SK-N-SH treated with all-trans-retinoic acid at 6 μM for 48 hours (cell line): ENCODE measurements at places on chromosomes 4 and X.

GRCh38 chr4:42816880-42817400, 75.6 kb upstream of the GRXCR1 start:
- ATAC-seq = no peak

DNA sequence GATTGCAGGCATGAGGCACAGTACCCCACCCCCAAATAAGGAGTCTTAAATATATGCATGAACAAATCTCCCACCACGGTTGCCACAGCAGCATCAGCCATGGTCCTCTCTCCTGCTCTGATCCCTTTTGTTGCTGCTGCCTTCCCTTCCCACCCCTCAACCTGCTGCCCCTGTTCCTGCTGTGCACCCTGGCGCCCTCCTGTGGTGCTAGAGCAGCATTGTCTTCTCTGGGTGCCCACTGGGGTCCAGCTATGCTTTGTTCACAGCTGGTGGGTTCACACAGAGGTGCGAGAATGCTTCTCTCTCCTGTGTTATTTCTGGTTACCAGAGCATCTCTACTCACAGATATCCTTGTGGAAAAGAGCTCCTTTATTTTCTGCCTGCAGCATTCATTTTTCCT, 116.2 kb downstream of the GATB start:
- ATAC-seq = peak; percentile 82

- ATAC-seq = no peak
These were observed 408.2 kb upstream of the NR3C2 start for GRCh38 chr4:148850257-148850995.

- ATAC-seq = no peak
These were observed 5.1 kb upstream of the TMEM271 start for GRCh38 chr4:581181-581580.

GRCh38 chr4:164381859-164382258, 372.1 kb upstream of the SMIM31 start:
- ATAC-seq = no peak

DNA sequence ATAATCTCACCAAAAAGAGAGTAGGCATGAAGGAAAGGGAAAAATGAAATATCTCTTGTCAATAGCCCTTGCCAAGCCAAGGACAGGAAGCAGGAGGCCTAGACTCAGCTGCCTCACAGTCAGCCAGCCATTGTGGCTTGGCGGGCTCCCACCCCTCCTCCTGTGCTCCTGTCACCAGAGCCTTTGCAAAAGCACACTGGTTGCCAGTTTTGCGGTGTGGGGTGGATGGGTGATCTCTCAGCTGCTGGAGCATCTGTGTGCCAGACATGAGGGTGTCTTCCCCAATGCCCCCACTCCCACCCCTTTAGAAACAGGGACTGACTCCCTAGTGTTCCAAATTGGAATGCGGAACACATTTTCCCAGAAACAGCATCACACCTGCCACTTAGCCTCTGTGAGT, 26.1 kb downstream of the ARHGEF6 start:
- ATAC-seq = no peak

GRCh38 chr4:7766661-7767345, 172.9 kb downstream of the AFAP1 start:
- no peak for ATAC-seq

DNA sequence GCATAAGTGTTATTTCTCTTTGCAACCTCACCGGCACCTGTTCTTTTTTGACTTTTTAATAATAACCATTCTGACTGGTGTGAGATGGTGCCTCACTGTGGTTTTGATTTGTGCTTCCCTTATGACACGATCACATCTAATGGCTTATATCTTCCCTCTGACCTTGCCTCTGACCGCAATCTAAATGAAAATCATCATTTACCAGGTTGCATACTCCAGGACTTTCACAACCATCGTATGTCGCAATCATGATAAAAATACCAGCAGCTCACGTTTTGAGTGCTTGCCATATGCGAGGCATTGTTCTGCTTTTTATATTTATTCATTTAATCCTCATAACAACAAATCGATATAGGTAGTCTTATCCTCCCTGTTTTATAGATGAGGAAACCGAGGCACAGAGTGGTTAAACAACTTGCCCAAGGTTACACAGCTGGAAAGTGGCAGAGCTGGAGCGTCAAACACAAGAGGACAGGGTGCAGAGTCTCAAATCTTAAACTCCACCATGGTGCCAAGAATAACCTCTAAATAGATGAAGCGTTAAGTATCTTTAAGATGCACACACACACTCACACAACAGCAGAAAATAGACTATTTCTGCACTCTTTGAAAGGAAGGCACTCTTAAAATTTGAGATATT, 102.2 kb downstream of the SEL1L3 start:
- no peak for ATAC-seq

DNA sequence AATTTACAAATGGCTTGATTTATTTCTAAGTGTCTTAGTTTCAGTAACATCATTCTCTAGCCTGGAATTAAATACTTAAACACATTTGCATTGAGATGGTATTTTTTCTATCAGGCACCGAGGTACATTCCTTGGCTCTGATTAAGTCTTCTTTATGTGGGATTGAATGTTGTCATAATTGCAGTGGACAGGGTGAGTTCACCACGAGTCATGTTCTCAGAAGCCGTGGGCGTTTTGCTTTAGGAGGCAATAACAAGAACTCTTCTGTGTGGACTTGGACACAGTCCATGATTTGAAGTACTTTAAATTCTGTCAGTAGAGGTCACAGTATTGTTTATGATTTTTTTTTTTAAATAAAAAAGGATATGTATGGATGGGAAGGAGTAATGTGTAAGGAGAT, 57.1 kb upstream of the EFHC2 start:
- peak; percentile 68 for ATAC-seq

DNA sequence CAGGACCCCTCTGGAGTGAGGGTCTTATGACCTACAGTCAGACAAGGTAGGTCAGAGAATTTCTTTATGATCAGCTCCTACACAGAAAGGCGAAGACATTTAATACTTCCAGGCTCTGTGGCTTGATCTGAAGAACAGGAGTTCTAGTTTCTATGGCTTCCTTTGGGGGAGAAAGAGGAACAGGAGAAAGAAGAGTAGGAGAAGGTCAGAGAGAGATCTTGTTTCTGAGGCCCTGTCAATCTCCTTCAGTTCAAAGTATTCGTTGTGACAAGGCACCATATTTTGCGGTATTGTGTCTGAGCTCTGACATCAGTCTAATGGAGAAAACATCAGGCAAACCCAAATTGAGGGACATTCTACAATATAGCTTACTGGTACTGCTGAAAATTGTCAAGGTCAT, 16.7 kb downstream of the TMSB4X start:
- no peak for ATAC-seq

DNA sequence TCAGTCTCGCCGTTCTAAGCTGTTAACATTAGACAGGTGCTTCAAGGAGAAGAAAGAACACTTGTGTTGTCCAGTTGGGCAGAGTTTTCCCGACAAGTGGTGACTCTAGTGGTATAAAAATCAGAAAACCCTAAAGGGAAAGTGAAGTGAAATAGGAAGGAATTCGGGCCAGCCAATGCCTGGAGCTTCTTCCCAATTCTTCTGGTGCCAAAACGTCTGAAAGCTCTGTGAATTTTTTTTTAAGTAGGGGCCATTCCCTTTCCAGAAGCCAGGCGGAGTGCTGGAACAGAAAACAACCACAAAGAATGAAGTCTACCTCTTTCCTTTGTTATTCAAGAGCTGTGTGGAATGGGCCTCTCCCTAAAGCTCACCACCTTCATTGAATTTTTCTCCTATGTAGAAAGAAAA, 43.1 kb upstream of the PPARGC1A start:
- ATAC-seq = no peak

DNA sequence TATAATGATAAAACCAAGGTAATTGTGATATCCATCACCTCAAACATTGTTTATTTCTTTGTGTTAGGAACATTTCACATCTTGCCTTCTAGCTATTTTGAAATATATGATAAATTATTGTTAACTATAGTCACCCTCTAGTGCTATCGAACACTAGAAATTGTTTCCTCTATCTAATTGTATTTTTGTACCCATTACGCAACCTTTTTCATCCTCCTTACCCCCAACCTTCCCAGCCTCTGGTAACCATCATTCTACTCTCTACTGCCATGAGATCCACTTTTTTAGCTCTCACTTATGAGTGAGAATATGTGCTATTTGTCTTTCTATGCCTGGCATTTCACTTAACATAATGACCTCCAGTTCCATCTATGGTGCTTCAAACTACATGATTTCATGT, 3.9 kb upstream of the UBA6 start:
- ATAC-seq = no peak

- no peak for ATAC-seq
These were observed 27.2 kb downstream of the ELF4 start for GRCh38 chrX:130083107-130083490.

- no peak for ATAC-seq
These were observed 2264.0 kb downstream of the ARAP2 start for GRCh38 chr4:33980361-33980760.

DNA sequence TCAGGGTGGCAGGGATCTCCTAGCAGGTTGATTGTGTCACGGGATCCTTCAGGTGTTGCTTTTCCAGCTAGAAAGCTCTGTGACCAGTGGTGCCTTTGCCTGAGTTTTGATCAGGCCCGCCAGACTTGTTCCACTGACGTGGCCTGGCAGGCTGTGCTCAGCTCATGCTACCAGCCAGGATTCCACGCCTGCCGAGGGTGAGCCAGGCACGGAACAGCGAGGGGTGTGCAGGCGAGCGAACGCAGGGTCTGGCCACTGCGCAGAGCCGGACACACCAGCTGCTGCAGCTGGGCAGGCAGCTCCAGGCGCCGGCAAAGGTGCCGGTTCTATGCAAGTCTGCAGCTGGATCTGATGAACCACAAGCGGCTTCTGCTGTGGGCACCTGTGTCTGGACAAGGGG, 17.1 kb upstream of the SAT1 start:
- ATAC-seq = peak; percentile 14; the same call in 2 of the 3 replicates

GRCh38 chr4:182277377-182277776, 34.2 kb downstream of the TENM3 start:
- no peak for ATAC-seq

GRCh38 chr4:71634364-71634763, 149.5 kb downstream of the GC start:
- no peak for ATAC-seq

DNA sequence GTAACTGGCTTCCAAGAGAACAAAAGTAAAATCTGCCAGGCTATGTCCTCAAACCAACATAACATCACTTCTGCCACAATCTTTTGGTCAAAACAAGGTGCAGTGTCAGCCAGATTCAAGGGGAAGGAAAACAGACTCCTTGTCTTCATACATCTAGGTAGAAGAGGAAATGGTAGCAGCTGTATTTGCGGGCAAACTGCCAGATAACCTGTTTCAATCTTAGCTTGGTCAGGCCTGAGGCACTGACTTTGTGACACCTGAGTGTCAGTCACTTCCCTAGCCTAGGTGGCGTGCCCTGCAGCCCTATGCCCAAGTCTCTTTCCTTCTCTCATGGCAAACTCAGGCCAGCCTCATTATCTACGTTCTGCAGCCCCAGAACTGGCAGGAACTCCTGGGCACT, 146.2 kb upstream of the JADE1 start:
- no peak for ATAC-seq

GRCh38 chrX:70171624-70172023, 5.7 kb upstream of the DGAT2L6 start:
- ATAC-seq = no peak

- no peak for ATAC-seq
These were observed 162.3 kb upstream of the PSAPL1 start for GRCh38 chr4:7596918-7597606.

- ATAC-seq = no peak
These were observed 16.5 kb downstream of the ADH6 start for GRCh38 chr4:99202536-99202935.

DNA sequence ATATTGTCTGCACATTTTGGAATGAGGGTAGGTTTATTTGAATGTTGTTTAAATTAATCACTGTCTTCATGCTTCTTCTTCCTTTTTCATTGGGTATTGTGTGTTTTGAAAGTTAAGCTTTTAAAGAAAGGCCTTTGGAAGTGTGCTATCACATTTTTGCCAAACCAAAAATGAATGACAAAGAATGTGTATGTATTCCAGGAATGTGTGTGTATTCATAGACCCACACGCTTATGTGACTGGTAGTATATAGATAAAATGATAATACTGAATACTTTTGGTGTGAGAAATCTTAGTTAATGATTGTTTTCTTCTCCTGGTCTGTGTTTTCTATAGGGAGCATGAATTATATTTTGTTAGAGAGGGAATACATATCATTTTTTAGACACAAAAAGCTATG, 404.4 kb downstream of the TLL1 start:
- no peak; the same call in 2 of the 3 replicates for ATAC-seq

DNA sequence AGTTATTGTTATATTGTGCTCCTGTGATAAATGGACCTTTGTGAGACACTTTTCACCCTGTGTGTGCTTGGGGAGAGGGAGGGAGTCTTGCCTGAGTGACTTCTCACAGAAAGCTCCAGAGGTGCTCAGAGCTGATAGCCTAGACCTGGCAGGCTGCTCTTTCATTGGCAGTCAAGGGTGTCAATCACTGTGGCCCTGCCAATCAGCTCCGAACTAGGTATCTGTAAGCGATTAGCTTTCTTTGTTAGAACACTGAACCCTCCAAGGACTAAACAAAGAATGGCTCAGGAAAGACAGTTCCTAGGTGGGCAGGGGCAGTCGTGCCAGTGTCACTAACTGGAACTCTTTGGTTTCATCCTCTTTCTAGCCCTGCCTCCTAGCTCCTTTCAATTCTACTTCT, 2.7 kb upstream of the NALF2 start:
- ATAC-seq = no peak

DNA sequence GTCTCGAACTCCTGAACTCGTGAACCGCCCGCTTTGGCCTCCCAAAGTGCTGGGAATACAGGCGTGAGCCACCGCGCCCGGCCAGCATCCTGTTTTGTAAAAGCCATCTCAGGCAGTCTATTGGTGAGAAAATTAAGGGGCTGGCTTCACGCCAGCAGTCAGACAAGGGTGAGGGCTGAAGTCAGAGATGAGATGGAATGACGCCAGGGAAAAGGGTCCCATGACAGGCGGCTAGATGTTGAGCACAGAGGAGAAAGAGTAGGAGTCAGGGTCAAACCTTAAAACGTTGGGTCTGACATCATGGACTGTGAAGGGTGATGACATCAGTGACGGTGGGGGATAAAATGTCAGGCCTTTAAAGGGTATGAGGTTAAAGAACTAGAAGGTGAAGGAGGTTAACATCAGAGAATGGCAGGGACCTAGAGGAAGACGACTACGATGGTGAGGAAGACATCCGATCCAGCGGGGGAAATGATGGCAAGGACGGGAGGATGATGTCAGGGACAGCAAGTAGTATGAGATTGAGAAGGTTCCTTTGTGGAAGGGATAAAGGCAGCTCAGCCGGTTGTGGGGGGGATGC, 504 bp upstream of the RBM3 start:
- no peak for ATAC-seq

GRCh38 chrX:28586981-28587551, at the start of gene IL1RAPL1:
TSS of gene IL1RAPL1 (plus strand) at chrX:28587446.
- peak; percentile 96 for ATAC-seq

- no peak for ATAC-seq
These were observed 31.5 kb downstream of the CYLC1 start for GRCh38 chrX:83892433-83892832.

GRCh38 chr4:26590639-26591038, 6.8 kb downstream of the TBC1D19 start:
- ATAC-seq = no peak

- no peak for ATAC-seq
These were observed 498.9 kb downstream of the INPP4B start for GRCh38 chr4:142347241-142347640.
